H1 (cell line): ENCODE measurements at places on chromosomes 1 and 21. TPM values are rescaled to one million over a fixed set of nuclear protein-coding genes. Genes with fewer than 3 reads are reported as not detected.

The PROK1 gene
- not detected in 2 replicates for total RNA-seq

The SPRR2A gene
- total RNA-seq = not detected in 2 replicates

The FCGR2B gene
- total RNA-seq = not detected in 2 replicates

The WASF2 gene
- total RNA-seq = 78.9 and 86.6 TPM in 2 replicates

The PEX14 gene
- total RNA-seq = 19.8 and 25.5 TPM in 2 replicates

The F13B gene
- not detected in 2 replicates for total RNA-seq

The DNAJC28 gene
- total RNA-seq = 4.2 and 4.3 TPM in 2 replicates

The FAM163A gene
- total RNA-seq = 0.13 TPM in 2 replicates

The HUNK gene
- total RNA-seq = 10.2 and 16.7 TPM in 2 replicates

The ADAMTS1 gene
- 19.6 and 22.4 TPM in 2 replicates for total RNA-seq

- DNase-seq = no peak
- no peaks in the 10 kb centered on the region for H3K27me3 ChIP-seq
- H3K36me3 ChIP-seq = peaks cover 21% of the 10 kb centered on the region; the same call in 1 of the 2 replicates
- H3K27ac ChIP-seq = no peak overlapping the region
- H3K4me1 ChIP-seq = peaks cover 5% of the 10 kb centered on the region
These were observed 5.4 kb upstream of the TOE1 start for GRCh38 chr1:45334308-45335245.

- H3K27me3 ChIP-seq = no peaks in the 10 kb centered on the region
- no peaks in the 10 kb centered on the region for H3K4me1 ChIP-seq
- no peak for DNase-seq
- H3K36me3 ChIP-seq = no peaks in the 10 kb centered on the region
These were observed 312.3 kb downstream of the TM2D1 start for GRCh38 chr1:61412601-61413000.

- H3K4me1 ChIP-seq = peaks cover 3% of the 10 kb centered on the region
- H3K27ac ChIP-seq = no peak overlapping the region
- H3K36me3 ChIP-seq = peaks cover 33% of the 10 kb centered on the region
- no peak for DNase-seq
These were observed 24.8 kb downstream of the F11R start for GRCh38 chr1:160996178-160996577.

DNA sequence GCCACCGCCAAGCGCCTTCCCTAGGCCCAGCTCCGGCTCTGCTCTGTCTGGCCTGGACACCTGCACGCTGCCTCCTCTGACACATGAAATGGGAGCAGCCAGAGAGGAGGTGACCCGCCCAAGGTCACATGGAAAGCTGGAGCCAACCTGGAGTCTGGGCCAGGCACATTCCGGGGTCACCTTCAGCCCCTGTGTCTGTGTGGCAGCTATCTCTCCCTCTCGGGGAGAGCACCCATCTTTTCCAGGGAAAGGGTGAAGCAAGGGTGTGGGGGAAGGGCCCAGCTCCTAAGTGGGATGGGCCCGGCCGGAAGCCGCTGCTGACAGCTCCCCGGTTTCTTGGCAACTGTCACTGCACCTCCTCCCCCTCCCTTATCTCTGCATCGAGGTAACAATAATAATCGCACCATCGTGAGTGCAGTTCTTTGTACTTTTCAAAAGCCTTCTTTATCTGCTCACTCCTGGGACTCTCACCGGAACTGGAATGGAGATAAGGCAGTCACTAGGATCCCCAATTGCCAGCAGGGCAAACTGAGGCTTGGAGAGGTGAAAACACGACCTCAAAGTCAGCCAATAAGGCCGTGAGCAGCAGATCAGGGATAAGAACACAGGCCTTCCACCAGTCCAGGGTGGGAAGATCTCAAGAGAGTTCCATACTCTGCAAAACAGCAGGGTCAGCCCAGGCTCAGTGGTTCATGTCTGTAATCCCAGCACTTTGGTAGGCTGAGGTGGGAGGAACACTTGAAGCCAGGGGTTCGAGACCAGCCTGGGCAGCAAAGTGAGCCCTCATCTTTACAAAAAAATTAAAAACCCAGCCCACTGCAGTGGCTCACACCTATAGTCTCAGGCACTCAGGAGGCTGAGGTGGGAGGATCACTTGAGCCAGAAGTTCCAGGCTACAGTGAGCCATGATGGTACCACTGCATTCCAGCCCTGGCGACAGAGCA, 36.9 kb downstream of the RAP1GAP start:
- H3K36me3 ChIP-seq = no peaks in the 10 kb centered on the region
- no peaks in the 10 kb centered on the region for H3K27me3 ChIP-seq
- H3K4me3 ChIP-seq = no peak overlapping the region
- DNase-seq = no peak

DNA sequence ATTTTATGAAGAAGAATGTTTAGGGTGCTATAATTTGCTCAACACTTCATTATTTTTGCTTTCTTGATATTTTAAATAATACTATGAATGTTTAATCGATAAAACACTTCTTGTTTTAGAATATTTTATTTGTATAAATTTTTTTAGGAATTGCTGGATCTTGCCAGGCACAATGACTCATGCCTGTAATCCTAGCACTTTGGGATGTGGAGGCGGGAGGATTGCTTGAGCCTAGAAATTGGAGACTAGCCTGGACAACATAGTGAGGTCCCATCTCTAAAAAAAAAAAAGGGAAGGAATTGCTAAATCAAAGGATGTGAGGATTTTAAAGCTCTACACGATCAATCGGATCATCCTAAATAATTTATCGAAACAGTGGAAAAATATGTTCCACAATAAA, 17.6 kb downstream of the RNF11 start:
- no peak overlapping the region for H3K4me3 ChIP-seq
- H3K27me3 ChIP-seq = no peaks in the 10 kb centered on the region
- no peak overlapping the region for H3K27ac ChIP-seq
- no peak for DNase-seq
- H3K36me3 ChIP-seq = no peaks in the 10 kb centered on the region

DNA sequence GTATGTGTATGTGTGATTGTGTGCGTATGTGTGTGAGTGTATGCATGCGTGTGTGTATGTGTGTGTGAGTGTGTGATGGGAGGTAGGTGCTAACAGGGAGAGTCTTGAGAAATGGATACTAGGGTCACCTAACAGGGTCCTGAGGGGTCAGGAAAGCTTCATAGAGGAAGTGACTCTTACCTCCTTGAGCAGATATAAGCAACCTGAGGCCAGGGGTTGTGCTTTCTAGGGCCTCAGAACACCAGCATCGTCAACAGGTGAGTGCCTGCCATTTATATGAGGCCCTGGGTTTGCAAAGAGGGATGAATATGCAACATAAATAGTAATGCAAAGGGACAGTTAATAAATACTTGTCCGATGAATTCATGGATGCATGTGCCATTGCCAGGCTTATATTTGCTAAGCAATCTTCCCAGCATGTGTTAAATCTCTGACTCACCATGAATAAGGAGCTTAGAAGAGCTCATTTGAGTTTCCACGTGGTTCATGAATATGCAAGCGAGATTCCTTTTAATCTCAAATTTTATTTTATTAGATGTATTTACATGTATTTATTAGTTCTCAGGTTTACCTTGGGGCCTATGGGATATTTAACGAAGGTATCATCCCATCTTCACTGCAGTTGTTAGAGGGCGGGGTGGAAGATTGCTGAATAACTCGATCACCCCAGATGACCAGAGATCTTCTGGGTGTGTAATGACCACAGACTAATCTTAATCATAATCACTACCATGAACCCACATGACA, 438.3 kb downstream of the CAMTA1 start:
- H3K36me3 ChIP-seq = no peaks in the 10 kb centered on the region

GRCh38 chr1:240847325-240847724, 235.4 kb upstream of the GREM2 start:
- no peak overlapping the region for H3K27ac ChIP-seq
- no peaks in the 10 kb centered on the region for H3K36me3 ChIP-seq
- no peak for DNase-seq
- no peak overlapping the region for H3K4me3 ChIP-seq

DNA sequence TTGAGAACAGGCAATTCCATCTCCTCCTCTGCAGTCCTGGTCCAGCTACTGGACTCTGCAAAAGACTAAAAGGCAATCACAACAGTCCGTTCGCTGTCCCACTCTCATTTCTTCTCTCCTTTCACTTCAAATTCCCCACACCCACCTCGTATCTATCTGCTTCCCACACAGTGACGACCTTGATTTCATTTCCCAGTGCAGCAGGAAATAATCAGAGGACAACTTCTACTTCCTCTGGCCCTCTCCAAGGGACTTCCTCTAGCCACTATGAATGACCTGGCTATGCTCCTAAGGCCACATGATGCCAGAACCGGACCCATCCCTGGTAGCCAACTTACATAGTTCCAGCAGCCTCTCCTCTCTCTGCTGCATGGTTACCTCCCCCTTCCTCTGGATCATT, 8.0 kb downstream of the NOL9 start:
- no peaks in the 10 kb centered on the region for H3K4me1 ChIP-seq
- peaks cover 69% of the 10 kb centered on the region for H3K36me3 ChIP-seq
- no peak overlapping the region for H3K4me3 ChIP-seq
- no peaks in the 10 kb centered on the region for H3K27me3 ChIP-seq
- DNase-seq = no peak

GRCh38 chr1:86018283-86018923, 138.2 kb downstream of the COL24A1 start:
- peak; percentile 2 for DNase-seq
- H3K4me1 ChIP-seq = no peaks in the 10 kb centered on the region
- H3K4me3 ChIP-seq = no peak overlapping the region
- H3K27ac ChIP-seq = no peak overlapping the region

DNA sequence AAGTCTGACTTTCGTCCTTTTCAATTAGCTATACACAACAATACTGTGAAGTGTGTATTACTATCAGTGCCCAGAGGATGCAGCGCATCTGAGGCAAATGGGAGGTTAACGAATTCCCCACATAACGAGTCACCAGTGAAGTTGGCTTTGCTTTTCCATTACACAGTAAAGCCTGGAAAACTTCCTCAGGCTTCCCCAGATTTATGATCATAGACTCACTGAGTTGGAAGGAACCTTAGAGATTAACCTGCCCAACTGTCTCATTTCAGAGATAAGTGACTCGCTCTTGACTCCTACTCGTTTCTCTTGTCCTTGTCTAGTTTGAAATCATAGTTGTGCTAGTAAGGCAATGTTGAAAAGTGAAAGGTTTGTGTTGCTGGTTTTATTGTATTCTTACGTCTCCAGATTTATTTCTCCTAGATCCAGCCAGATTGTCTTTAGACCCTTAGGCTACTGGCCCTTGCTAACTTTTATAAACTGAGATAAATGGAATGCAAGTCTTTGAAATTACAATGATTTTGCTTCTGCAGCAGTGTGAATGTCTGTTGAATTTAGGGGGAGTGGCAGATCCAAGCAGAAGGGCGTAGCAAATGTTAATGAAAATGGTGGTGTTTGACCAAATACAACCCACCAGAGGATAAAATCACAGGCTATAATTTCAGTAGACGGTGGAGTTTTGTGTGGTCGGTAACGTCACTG, 17.3 kb downstream of the S1PR1 start:
- no peak overlapping the region for H3K4me3 ChIP-seq
- no peak overlapping the region for H3K27ac ChIP-seq
- H3K27me3 ChIP-seq = no peaks in the 10 kb centered on the region
- DNase-seq = no peak
- no peaks in the 10 kb centered on the region for H3K4me1 ChIP-seq

DNA sequence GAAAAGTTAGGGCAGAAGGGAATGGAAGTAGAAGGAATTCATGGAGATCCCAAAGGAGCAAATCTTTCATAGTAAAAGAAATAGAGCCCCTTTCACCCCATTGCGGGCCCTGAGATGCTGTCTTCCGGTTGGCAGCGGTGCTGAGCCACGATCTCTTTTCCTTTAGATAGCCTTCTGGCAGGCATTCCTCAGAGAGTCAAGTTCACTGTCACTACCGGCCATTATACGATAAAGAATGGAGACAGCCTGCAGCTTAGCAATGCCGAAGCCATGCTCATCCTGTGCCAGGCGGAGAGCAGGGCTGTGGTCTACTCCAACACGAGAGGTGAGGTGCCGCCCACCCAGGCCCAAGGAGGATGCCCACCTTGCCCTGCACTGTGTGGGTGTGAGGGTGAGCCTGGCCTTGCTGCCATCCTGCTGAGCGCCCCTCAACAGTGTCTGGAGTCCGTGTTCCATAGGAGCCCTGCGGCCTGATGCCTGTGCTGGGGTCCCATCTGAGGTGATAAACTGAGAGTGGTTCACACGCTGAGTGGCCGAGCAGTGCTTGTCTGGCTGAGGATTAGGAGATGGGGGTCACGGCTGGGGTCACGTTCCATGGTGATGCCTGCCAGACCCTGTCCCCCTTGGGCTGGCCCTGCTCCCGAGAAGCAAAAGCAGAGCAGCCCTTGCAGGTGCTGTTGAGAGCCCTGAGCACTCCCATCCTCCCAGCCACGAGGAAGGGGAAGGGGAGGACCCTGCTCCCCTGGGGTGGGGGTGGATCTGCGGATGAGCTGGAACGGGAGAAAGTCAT, 20.4 kb upstream of the PWP2 start:
- no peak overlapping the region for H3K4me3 ChIP-seq
- DNase-seq = peak; percentile 40
- H3K36me3 ChIP-seq = peaks cover 11% of the 10 kb centered on the region
- H3K27me3 ChIP-seq = no peaks in the 10 kb centered on the region

DNA sequence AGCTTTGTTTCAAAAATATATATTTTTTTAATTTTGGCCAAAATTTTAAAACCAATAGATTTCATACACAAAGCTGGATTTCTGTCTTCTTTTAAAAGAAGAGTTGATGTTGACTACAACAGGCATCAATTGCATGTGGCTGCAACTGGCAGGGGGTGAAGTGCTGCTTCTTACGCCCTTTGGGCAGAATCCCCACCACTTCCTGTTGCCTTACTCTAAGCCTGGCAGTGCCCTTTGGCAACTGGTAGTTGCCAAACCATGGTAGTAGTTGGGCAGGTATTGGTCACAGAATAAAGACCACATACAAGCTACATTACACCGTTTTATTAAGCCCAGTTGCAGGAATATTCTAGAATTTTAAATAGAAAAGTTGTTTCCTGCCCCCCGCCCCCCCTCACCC, 17.0 kb downstream of the LAMC2 start:
- DNase-seq = no peak
- no peak overlapping the region for H3K27ac ChIP-seq
- H3K27me3 ChIP-seq = no peaks in the 10 kb centered on the region
- no peaks in the 10 kb centered on the region for H3K36me3 ChIP-seq

DNA sequence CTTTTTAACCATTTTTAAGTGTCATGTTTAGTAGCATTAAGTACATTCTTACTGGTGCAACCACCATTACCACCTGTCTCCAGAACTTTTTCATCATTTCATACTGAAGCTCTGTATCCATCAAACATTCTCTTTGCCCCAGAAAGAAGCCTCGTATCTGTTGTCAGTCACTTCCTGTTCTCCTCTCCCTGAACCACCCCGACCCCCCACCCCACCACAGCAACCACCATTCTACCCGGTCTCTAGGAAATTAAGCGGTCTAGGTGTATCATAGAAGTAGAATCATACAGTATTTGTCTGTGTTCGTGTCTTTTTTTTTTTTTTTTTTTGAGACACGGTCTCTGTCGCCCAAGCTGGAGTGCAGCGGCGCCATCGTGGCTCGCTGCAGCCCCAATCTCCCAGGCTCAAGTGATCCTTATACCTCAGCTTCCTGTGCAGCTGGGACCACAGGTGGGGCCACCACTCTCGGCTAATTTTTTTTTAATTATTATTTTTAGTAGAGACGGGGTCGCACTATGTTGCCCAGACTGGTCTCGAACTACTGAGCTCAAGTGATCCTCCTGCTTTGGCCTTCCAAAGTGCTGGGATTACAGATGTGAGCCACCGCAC, 23.7 kb upstream of the EPHA8 start:
- H3K4me3 ChIP-seq = no peak overlapping the region
- no peak overlapping the region for H3K27ac ChIP-seq
- H3K36me3 ChIP-seq = no peaks in the 10 kb centered on the region
